ENCODE measurements at places on chromosomes 6 and 20.

GRCh38 chr6:99603421-99604165 is 3.0 kb upstream of the PRDM13 start:
- peak; percentile 38 for DNase-seq

- DNase-seq = no peak
Measured at GRCh38 chr6:41560431-41561192, 14.4 kb downstream of the FOXP4 start.

DNA sequence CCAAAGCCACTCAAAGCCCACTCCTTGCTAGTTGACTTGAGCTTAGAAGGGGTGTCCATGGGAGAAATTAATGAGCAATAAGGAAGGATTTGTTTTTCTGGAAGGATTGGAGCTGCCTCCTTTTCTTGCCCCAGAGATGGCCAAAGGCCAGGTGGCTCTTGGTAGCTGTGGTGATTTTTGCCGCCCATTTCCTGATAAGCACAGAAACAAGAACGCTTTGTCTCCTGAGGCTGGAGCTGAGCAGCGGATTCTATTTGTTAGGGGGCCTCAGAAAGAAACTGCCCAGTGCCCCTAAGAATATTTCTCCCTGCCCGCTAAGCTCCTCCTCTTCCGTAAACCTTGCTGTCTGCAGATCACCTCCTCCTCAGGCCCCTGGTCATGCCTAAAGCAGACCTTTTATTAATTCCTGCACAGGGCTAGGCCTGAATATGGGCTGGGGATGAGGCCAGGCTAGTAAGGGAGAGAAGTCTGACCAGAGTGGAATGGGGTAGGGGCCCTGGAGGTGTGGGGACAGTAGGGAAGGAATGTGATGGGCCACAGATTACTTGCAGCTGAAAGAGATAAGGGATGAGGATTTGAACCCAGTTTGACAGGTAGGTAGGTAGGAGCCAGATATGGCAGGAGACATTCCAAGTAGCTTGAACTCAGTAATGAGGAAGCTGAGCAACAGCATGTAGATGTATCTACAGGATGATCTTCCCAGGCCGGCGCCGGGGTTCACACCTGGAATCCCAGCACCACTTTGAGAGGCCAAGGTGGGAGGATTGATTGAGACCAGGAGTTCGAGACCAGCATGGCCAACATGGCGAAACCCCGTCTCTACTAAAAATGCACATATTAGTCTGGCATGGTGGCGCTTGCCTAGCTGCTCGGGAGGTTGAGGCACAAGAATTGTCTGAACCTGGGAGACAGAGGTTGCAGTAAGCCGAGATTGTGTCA is 71.2 kb upstream of the NAA20 start:
- no peak for DNase-seq

DNA sequence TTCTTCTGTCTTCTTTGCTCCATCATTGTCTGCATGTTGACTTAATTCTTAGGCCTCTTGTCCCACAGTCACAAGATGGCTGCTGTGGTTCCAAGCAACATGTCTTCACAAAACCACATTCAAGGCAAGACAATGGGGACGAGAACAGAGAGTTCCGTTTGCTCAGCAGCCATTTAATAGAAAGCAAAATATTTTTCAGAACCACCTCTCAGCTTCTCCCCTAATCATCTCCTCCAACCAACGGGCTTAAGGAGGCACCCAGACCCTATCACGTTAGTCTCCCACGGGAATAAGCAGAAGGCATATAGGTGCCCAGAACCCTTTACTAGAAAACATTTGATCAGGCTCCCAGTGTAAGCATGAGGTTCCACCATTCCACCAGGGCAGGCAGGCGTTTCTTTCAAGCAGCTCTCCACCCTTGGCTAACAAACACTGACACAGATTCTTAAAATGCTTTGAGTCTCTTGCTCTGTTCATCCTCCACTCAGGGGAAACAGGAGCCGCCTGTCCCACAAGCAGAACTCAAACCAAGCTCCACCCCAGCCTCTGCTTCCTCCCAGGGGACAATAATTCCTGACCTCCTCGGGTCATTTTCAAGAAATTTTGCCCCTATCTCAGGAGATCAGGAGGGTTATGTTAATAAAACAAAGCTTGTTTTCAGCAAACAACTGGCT is 19.0 kb downstream of the BMP7 start:
- no peak for DNase-seq

DNA sequence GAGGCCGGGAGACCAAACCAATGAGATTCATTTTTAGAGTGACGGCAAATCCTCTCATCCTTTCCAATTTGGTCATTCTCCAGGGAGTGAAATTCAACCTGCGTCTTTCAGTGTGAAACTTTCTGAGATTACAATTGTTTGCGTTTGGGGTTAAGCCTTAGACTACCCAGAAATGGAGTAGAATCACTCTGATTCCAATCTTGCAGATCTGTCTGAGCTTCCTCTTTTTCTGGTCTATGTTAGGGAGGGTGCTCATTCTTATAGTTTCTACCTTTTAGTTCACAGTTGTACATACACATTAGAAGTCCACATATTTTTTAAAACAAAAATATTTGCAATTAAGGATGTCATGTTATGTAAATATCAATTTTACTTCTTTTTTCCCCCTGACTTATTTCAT is 183.0 kb upstream of the PHACTR1 start:
- no peak for DNase-seq

DNA sequence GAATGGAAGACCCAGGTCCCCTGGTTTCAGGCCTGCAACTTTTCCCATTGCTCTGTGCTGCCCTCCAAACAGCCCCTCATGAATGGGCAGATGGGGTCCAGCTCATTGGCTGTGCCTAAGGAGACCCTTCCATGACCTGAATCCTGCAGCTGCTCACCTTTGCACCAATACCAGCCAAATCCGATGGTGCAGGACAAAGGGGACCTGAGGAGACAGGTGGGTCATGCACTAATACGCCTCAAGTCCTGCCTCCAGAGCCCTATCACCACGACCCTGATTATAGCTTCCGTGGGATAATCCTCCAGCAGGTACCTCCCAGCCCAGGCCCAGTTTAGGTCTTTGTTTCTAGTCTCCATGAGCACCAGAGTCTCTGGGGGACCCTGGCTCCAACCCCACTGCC is 16.8 kb downstream of the TREM1 start:
- no peak for DNase-seq

- peak; percentile 14 for DNase-seq
Measured at GRCh38 chr20:37804584-37805566, 98.1 kb upstream of the VSTM2L start.

All from EH (cell line).